ENCODE measurements at places on chromosomes 11 and 22. TPM values are rescaled to one million over a fixed set of nuclear protein-coding genes. Genes with fewer than 3 reads are reported as not detected.

GRCh38 chr11:62115085-62115694, 8.6 kb upstream of the INCENP start:
- no peak for DNase-seq

DNA sequence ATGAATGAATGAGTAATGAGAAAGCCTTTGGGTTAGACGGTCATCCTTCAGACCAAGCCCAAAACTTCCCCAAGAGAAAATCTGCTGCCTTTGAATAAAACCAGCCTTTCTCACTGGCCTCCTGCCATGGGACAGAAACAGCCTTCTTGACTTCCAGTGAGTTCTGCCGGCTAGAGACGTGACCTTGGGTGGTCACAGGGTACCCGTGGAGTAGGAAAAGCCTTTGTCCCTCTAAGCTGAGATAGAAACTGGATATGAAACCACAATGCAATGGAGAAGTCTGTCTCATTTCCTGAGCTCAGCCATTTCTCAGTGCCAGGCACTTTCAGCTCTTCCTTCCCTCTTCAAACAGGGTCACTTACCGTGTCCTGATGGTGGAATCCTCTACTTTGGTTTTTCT, 21.2 kb upstream of the YWHAH start:
- no peak for DNase-seq

GRCh38 chr22:45235101-45235777, 5.5 kb downstream of the KIAA0930 start:
- no peak for DNase-seq

- DNase-seq: no peak
Measured at GRCh38 chr11:68256331-68256741, 15.4 kb downstream of the C11orf24 start.

The TPBGL gene
- total RNA-seq: 0.20 TPM

The MMP1 gene
- 0.64 TPM for total RNA-seq

The MFRP gene
- not detected for total RNA-seq

DNA sequence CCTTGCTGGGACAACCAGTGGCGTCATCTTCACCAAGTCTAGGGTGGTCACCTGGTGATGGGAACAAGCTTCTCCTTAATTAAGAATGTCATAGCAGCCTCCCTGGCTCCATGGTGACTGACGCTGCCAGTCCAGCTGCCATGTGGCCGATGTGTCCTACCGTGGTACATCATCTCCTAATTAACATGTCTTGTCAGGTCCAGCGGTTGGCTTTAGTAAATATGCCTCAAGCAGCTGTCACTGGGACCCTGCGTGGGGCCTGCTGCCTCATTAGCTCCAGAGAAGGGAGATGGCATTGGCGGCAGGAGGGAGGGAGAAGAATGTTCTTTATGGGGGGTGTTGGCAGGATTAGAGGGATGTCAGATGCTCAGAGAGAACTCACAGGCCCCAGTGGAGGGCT, 271.9 kb downstream of the ST3GAL4 start:
- no peak for DNase-seq

DNA sequence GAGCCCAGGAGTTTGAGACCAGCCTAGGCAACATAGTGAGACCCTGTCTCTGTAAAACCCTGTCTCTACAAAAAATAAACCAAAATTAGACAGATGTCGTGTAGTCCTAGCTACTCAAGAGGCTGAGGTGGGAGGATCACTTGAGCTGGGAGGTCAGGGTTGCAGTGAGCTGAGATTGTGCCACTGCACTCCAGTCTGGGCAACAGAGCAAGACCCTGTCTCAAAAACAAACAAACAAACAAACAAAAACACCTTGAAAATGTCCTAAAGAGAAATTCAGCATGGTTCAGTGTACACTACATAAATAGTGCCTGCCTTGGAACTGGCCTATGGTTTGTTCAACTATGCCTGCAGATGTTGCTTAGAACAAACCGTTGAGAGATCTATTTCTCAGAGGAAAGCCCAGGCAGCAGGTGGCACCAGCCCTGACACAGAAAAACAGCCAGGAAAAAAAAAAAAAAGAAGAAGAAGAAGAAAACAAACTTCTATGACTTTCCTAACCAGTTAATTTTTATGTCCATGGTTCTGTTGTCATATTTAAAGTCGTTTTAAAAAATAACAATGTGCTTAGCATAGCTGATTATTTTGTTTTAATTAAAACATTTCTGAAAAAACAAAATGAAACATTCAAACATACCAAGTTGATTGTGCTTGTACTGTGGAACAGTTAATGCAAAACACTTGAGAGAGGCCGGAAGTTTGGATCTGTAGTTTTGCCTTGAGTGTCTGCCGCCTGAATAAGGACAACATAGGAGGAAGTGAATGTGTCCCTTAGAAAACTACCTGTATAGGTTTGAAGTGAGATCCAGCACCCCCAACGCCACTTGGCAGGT, 5.4 kb downstream of the KREMEN1 start:
- DNase-seq: no peak

DNA sequence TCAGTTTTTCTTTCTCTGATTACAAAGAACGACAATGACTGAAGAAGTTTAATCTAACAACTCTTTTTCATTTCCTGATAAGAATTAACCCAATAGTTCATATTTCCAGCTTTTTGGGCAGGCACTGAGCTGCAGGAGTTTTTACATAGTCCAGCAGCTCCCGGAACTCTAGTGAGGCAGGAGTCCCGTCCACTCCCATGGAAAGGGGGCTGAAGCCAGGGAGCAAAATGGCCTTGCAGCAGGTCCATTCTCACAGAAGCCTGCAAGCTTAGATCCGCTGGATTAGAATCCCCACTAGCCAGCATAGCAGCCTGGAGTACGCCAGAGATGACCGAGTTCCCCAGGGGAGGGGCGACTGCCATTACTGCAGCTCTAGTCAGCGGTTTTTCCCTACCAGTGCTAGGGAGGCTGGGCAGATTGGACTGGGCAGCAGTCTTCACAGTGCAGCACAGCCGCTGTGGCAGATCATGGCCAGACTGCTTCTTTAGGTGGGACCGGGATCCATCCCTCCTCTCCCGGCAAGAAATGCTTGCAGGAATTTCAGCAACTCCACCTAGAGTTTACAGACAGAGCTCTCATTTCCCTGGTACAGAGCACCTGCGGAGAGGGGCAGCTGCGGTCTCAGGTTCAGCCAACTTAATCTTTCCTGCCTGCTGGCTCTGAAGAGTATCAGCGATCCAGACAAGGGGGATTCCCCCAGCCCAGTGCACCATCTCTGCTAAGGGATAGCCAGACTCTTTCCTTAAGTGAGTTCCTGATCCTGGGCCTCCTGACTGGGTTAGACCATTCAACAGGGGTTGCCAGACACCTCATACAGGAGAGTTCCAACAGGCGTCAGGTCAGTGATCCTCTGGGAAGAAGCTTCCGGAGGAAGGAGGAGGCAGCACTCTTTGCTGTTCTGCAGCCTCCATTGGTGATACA, 742 bp upstream of the CASP4 start:
- peak; percentile 2 for DNase-seq

DNA sequence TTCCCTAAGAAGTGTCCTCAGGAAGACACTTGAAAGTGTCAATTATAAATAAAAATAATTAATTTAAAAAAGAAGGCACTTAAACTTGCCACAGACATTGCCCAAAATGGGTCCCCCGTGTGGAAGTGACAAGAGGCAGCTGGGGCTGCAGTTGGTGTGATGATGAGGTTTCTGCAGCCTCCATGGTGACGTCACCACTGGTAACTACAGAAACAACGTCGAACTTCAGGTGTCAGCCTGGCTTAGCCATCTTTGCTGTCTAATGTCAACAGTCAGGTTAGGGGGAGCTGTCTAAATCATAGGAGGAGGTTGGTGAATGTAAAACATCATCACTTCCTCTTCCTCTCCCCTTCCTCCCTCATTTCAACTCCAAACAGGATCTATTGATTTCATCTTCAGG, 328.6 kb downstream of the MN1 start:
- DNase-seq: no peak

DNA sequence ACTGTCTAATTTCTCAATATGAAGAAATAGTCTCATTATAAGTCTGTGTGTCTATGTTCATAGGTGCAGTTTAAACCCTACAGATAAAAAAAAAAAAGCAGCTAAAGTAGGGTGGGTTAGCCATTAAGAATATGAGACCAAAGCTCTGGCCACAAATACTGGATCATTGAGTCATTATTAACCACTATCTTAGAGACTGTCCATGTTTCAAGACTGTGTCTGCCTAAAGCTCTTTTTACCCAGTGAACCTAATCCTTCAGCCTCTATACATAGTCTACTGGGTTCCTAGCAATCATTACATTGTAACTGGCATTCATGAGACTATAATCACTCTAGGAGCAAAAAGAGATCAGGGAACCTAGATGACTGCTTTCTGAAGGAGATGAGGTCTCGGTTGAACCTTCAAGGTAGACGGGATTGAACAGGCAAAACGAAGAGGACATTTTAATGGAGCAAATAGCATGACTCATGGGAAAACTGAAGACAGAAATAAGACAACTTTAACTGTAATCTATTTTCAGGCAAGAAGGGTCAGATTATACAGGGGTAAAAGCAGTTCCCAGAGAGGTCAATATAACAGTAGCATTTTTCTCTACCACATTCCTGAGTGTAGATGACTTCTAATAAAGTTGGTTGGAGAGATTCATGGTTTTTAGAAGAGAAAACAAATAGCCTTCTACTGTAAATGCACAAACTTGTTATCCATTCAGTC, 64.0 kb upstream of the FIBIN start:
- no peak for DNase-seq

DNA sequence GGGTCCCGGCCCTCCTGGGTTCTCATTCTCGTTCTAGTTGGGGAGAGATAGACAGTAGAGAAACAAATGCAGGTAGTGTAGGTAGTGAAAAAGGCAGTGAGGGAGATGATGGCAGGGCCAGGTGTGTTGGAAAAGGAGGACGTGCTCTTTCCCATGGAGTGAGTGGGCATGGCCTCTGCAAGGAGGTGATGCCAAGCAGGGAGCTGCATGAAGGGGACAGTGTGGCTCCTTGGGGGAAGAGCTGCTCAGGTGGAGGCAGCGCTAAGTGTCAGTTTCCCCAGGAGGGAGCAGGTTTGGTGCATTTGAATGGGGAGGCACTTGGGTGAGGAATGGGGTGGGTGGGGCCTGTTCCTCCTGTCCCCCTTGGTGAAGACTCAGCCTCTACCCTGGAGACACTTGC, 22.2 kb downstream of the MCM5 start:
- no peak for DNase-seq

GRCh38 chr11:6206456-6207180, 1.3 kb downstream of the C11orf42 start:
- peak; percentile 30 for DNase-seq

The GDPD4 gene
- total RNA-seq: not detected

The CCDC73 gene
- not detected for total RNA-seq

The BATF2 gene
- total RNA-seq: 4.5 TPM

- no peak for DNase-seq
Measured at GRCh38 chr11:70314730-70315129, 44.2 kb downstream of the PPFIA1 start.

DNA sequence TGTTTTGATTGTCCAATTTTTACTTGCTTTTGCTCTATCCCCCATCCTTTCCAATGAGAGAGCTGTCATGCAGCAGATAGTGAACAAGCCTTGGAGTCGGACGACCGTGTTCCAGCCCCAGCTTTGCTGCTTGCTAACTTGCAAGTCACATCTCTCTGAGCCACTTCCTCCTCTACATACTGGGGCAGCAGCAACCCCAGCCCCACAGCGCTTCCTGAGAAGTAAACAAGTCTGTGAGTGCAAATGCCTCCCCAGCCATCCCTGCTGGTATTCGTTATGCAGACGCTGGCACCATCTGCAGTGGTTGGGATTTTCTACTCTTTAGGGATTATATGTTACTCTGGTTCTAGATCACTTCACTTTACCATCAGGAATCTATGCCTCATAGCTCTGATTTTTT, 35.0 kb downstream of the TPBGL start:
- DNase-seq: no peak

DNA sequence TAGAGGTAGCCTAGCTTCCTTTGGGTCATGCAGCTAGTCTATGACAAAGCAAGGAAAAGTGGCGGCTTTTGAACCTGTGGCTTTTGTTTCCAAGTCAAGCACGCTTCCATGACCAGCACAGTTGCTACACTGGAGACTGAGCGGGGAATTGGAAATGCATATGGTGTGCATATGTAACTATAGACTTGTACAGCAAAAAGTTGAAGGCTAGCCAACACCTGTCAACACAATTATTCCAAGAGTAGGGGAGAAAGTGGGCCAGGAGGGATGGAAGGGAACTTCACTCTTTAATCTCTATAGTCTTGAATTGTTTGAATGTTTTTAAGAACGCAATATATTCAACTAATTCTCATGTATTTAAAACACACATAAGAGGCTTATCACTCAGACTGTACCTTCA, 218.5 kb upstream of the CADM1 start:
- no peak for DNase-seq

DNA sequence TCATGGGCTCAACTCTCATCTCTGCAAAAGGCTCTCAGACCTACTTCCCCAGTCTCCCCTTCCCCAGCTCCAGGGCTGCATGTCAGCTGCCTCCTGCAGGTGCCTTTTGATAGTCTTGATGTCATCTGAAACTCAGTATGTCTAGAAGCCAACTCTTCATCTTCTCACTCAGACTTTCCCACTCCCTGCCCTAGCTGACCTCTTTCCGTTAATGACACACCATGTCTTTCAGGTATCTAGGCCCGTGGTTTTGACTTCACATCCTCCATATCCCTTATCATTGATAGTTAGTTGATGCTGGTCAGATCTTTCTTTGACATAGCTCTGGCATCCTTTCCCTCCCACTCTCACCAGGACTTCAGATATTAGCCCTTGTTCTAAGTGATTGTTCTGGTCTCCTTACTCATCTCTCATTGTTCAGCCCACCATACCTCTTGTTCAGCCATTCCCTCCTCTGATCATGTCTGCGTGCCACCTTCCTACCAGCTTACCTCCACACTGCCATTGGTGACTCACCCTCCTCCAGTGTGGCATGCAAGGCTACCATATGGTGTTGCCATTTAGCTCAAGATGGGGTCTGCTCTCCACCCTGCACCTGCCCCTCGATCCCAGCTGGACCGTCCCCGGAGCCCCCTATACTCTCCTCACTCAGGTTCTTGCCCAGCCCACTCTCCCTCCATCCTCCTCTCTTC, 18.4 kb downstream of the TTC12 start:
- no peak for DNase-seq

The OR52N4 gene
- not detected for total RNA-seq

GRCh38 chr11:19173004-19173689, 28.6 kb downstream of the CSRP3 start:
- DNase-seq: no peak

- DNase-seq: peak; percentile 55
Measured at GRCh38 chr11:115499241-115499799, 4.9 kb downstream of the CADM1 start.

The KCNK4 gene
- total RNA-seq: 0.52 TPM

The TMX2 gene
- total RNA-seq: 91.5 TPM

GRCh38 chr11:60164550-60165075, 18.3 kb downstream of the MS4A6A start:
- no peak for DNase-seq

The FBLN1 gene
- 72.5 TPM for total RNA-seq

DNA sequence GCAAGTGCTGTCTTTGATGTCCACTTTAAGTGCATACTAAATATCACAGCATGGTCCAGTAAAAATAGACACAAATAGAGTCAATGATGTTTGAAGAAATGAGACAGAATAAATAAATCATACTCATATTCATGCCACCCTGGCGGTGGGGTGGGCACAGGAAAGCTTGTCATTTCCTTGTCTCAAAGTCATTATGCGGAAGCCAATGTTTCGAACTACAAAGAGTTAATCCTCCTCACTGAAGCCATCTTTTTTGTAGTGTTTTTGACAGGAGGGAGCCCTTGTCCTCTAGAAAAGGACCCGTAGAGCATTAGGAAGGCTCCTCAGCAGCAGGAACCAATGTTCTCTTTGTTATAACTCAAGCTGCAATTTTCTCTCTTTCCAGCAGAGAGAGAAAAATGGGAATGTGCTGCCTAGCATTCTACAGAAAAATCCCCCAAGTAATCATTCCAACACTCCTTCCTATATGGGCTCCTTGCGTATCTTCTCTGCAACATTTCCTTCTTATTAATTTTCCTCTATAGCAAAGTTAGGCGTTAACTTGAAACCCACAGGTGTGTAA, 30.6 kb downstream of the SC5D start:
- no peak for DNase-seq

The OR52I1 gene
- not detected for total RNA-seq
